ENCODE measurements at places on chromosomes 5 and 9. TPM values are rescaled to one million over a fixed set of nuclear protein-coding genes. Genes with fewer than 3 reads are reported as not detected.

CD180 gene
- not detected for total RNA-seq

SPATA9 gene
- total RNA-seq, result 0.28 TPM

SAPCD2 gene
- 23.9 TPM for total RNA-seq

SLCO6A1 gene
- not detected for total RNA-seq

ABLIM3 gene
- 21.7 TPM for total RNA-seq

DOK3 gene
- 2.8 TPM for total RNA-seq

RORB gene
- total RNA-seq, result not detected

NR2F1-AS1 gene
- total RNA-seq, result 4.0 TPM

ARAP3 gene
- total RNA-seq, result 4.5 TPM

ERCC6L2 gene
- total RNA-seq, result 9.9 TPM

Data from A549 treated with Mapracorat at 1 μM for 4 hours (cell line).